G401 (cell line): ENCODE measurements at places on chromosomes 12 and 14. TPM values are rescaled to one million over a fixed set of nuclear protein-coding genes. Genes with fewer than 3 reads are reported as not detected.

PTCSC3 gene
- not detected in 2 replicates for total RNA-seq

DNA sequence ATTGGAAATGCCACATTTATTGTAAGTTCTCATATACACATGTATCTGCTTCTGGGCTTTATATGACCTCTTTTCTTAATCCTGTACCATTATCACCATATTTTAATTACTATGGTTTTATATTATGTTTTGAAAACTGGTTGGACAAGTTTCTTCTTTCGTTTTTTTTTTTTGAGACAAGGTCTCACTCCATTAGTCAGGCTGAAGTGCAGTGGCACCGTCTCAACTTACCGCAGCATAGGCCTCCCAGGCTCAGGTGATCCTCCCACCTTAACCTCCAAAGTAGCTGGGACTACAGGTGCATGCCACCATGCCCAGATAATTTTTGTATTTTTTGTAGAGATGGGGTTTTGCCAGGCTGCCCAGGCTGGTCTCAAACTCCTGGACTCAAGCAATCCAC lies 44.6 kb downstream of the GALNT4 start:
- no peak for DNase-seq

ANKRD33 gene
- total RNA-seq, result not detected in 2 replicates

DNA sequence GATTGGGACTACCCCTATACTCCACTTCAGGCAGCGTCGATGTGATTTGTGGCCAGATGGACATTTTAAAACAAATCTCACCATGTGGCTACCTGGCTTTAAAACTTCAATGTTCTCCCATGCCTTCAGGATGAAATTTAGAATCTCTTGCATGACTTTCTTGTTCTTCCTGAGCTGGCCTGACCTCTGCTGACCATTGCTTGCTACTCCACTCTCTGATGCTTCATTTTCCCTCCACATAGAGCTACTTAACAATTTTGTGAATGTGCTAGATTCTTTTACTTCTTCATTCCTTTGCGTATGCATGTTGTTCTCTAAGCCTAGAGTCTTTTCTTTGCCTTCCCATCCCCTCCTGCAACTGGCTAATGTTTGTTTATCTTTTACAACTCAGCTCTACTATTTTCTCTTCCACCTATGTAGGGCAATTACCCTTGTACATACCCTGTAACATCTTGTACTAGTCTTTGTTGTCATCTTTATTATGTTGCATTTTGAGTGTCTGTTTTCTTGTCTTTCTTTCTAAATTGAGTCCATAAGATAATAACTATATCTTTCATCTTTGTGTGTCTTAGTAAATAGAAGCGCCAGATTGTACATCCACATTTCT lies 41.2 kb downstream of the YLPM1 start:
- peak; percentile 45 for DNase-seq

DNA sequence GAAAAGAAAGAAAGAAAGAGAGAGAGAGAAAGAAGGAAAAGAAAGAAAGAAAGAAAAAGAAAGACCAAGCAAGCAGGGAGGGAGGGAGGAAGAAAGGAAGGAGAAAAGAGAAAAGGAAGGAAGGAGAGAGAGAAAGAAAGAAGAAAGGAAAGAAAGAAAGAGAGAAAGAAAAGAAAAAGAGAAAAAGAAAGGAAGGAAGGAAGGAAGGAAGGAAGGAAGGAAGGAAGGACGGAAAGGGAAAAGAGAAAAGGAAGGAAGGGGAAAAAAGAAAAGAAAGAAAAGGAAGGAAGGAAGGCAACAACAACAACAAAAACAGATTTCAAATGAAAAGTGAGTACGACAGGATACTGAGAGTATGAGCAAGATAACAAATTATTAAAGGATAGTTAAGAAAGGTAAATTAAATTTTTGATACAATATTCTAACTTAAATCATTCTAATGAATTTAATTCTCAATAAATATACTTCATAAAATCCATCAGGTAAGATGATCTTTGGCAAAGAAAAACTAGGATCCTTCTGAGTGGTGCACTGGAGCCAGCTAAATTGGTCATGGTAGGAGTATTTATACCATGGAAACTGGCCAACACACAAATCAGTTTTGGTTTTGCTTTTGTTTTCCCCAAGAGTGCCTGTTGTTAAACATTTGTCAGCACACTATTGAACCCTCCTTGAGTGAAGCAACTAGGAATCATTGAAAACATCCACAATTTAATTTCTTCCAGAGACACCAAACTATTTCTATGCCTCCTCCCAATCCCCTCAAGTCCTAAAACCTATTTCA lies 56.1 kb upstream of the DYRK2 start:
- DNase-seq, result no peak

DNA sequence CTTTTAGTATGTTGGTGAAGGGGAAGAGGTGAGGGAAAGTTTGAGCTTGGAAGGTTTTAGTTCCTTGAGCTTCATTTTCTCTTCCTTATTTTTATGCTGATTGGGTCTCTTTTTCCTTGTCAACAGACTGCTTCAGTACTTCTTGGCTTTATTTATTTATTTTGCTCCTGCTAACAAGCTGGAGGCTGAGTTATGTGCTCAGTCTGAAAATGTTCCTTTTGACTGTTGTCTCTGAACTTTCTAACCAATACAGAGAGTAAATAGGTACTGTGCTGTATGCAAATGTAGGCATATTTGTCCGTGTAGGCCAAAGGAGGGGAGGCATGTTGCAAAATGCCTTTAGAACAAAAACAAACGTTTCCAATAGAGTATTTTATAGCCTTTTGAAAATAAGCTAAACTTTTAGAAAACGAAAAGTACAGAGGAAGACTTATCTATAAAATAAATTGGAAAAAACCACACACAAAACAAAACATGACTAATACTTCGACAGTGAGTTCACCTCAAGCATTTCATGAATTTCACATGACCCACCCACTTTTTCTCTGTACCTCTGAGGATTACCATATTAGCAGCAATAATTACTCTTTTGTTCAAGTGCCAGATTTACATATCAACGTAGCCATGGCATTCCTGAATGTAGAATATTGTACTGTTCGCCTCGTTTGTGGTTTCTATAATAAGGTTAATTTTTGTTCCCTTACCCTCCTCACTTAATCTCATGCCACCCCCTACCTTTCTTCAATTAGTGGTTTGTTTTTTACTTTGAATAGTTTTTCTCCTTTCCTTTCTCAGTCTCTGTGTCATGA lies 4.7 kb upstream of the CREBL2 start:
- DNase-seq, result no peak

BDKRB1 gene
- total RNA-seq, result not detected in 2 replicates

DNA sequence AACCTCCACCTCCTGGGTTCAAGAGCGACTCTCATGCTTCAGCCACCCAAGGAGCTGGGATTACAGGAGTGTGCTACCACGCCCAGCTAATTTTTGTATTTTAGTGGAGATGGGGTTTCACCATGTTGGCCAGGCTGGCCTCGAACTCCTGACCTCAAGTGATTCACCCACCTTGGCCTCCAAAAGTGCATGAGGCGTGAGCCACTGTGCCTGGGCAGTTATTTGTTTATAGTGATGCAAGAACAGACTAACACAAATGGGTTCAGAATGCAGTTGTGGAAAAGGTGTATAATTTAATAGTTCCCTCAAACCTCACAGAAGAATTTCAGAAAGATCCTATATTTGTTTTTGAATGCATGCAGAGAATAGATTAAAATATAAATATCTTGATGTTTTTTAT lies 447.1 kb downstream of the ZFP36L1 start:
- no peak for DNase-seq

ABCC9 gene
- total RNA-seq, result not detected in 2 replicates

GRCh38 chr12:9156119-9156518 lies 40.4 kb upstream of the A2M start:
- DNase-seq, result no peak

GRCh38 chr12:78308701-78309100 lies 478.0 kb downstream of the NAV3 start:
- DNase-seq, result no peak

FGFR1OP2 gene
- total RNA-seq, result 27.0 and 45.7 TPM in 2 replicates

DNA sequence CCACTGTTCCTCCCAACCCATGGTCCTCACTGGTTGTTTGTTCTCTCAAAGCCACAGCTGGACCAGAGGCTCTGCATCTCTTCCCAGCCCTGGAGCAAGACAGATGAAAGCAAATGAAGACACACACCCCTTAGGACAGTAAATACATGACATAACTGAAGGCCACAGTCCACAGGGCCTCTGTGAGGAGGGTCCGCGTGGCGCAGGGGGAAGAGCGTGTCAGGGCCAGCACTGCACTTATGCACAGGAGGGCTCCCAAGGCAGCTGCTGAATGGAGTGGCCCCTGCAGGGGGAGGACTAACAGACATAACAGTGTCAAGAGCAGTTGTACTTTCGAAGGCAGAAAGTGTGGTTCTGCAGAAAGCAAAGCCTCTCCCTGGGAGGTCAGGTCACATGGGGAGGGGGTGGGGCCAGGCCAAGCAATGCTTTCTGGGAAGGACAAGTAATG lies 79.9 kb downstream of the CHGA start:
- no peak for DNase-seq

GRCh38 chr12:98868076-98868475 lies 223.0 kb downstream of the APAF1 start:
- DNase-seq, result no peak

DNA sequence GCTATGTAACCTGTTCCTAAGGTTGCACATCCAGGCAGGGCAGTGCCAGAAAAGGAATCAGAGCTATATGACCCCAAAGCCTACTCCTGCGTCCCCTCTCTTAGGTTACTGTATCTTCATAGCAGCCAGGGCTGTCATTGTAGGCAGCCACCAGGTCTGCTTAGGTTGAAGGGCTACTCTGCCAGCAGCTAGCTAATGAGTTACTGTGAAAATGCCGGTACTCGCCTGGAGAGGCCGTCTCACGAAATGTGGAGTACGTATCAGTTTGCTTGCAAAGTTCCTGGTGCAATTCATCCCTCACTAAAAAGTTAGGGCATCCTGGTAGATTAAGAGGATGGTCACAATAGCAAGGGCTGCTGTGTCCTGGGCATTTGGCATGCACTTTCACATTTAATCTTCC lies 50.9 kb downstream of the RPH3A start:
- no peak for DNase-seq

DNA sequence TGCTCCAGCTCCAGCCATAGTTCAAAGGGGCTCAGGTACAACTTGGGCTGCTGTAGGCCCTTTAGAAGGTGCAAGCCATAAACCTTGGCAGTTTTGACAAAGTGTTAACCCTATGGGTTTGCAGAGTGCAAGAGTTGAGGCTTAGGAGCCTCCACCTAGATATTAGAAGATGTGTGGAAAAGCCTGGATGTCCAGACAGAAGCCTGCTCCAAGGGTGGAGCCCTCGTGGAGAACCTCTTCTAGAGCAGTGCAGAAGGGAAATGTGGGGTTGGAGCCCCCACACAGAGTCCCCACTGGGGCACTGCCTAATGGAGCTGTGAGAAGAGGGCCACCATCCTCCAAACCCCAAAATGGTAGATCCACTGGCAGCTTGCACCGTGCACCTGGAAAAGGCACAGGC lies 45.1 kb downstream of the RPS29 start:
- no peak for DNase-seq

GRCh38 chr12:32431025-32431424 lies 31.7 kb downstream of the FGD4 start:
- DNase-seq, result no peak
